ENCODE measurements at places on chromosomes 5 and 9.

DNA sequence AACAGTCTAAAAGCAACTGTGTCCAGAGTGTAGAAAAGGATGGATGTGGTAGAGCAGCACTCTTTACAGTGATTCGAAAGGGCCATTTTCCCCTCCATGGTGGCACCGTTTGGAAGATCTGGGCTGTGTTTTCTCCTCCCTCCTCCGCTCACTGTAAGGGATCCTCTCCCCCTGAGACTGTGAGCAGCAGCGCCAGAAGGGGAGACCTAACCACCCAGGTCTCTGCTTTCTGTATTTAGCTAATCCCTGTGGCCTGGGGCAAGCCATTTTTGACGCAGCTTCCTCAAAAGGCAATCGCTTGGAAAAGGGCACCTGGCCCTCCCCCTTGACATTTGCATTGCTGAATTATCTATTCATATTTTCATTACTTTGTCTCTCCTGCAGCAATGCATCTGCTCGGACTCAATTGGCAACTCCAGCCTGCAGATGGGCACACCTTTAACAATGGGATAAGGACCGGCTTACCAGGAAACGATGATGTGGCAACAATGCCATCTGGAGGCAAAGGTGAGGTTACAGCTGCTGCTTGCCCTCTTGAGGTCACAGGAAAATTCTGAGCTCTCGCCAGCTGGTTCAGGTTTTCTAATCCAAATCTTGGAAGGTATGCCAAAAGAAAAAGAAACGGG, 244.3 kb upstream of the WWC1 start:
- DNase-seq: no peak

GRCh38 chr5:139701056-139701741, 53.0 kb downstream of the CXXC5 start:
- no peak for DNase-seq

- no peak for DNase-seq
Measured at GRCh38 chr5:111022301-111022700, 49.2 kb upstream of the TSLP start.

- no peak for DNase-seq
Measured at GRCh38 chr5:109550077-109550476, 139.7 kb upstream of the MAN2A1 start.

DNA sequence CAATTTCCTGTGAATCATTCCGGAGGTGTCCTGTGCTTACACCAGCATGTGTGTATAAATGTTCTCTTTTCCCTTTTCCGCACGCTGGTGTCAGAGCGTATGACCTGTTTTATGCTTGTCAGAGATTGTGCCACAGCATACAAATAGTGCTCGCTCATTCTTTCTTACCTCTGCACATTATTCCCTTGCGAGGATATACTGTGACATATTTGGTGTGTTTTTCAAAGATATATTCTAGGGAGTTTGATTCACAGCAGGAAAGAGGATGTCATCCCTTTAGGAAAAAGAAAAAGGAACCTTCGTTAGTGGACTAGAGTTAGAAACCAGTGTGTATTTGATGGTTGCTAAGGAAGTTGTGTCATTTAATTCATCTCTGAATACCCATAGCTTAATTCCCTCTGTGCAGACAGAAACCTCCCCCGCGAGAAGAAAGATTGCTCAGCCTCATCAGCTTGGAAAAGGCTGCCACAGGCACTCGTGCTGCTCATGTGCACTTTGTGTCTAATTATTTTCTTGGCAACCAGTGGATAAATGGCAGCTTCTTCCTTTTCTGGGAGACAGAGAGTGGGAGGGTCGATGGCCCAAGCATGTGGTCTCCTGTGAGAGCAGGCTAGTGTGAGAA, 14.7 kb upstream of the CCIN start:
- DNase-seq: no peak

DNA sequence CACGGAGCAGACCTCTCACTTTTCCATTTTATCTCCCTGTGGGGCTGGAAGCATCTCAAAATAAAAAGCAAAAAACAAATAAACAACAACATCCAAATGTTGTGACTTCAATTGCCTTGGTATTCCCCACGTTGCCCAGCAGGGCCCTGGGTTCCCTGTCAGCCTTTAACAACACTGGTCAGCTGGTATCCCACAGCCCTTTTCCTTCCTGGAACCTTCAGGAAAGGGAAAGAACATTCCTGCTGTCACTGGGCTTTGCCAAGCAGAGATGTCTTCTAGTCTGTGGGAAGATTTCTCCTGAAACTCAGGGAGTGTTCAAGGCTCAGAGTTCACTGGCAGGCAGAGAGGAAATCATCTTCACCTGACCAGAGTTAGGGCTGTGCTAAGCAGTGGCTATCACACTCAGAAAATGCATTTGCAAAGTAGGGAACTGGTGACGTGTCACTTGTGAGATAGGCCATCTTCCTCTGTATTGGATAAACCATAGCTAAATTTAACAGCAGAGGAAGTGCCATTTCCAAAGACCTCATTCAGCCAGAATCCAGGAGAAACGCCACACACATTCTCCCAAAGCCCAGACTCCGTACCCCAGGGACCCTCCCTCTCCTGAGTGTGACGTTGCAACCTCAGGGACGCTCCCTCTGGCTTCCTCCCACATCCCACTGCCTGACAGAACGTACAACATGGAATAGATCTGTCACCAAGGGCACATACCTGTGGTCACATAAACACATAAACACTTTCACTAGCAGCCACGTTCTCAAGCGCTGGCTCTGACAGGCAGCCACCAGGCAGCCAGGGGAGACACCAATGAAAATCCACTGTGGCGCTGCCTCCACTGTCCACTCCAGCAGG, 274.0 kb upstream of the DAPK1 start:
- DNase-seq: no peak

All from CD8-positive, alpha-beta T cell (primary cell).